Peyer's patch (tissue), 4 donors: ENCODE measurements at places on chromosomes 16 and 17.

DNA sequence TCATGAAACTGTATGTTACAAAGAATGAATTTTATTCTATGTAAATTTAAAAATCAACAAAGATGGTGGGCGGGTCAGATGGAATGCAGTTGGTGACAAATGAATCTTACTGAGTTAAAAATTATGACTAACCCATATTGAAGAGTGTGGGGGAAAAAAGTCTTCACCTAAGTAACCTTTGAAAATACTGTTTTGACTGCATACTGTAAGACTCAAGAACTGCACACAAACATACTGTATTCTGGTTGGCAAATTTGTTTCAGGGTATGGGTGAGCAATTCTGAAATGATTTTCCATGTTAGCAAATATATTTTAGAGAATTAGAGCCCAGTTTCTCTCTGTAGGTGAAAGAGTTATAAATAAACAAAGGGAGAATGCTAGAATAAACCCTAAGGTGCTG, 153.7 kb upstream of the KCNJ18 start:
- DNase-seq: no peak

- DNase-seq: no peak
Observed at GRCh38 chr16:60060731-60061130, 1326.6 kb upstream of the GOT2 start.

DNA sequence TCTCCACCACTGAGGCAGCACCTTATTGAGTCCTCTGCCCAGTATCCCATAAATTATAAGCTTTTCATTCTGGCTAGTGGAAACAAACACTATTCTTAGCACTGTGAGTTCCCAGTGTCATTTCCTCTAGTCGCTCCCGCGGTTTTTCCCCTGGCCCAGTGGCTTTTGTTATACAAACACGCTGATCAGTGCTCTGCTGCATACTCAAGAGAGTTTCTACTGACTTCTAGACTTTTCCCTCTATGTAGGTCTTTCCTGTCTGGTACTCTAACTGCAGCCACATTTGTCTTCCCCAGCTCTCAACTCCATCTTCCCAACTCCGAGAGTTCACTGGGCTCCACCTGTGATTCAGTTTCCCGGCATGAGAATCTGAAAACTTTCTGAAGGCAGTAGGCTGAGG, 556.6 kb upstream of the SALL1 start:
- no peak for DNase-seq

DNA sequence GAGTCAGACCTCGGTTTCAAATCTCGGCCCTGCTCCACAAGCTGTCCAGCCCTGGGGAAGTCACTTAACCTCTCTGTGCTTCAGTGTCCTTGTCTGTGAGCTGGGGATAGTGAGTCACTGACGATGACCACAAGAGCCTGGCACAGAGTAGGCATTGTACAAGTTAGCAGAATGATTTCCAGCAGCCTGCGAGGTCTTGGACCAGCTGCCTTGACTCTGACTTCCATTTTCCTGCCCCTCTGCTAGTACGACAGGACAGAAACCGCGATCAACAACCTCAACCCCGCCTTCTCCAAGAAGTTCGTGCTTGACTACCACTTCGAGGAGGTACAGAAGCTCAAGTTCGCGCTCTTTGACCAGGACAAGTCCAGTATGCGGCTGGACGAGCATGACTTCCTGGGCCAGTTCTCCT, 20.7 kb downstream of the CPNE2 start:
- DNase-seq: no peak

DNA sequence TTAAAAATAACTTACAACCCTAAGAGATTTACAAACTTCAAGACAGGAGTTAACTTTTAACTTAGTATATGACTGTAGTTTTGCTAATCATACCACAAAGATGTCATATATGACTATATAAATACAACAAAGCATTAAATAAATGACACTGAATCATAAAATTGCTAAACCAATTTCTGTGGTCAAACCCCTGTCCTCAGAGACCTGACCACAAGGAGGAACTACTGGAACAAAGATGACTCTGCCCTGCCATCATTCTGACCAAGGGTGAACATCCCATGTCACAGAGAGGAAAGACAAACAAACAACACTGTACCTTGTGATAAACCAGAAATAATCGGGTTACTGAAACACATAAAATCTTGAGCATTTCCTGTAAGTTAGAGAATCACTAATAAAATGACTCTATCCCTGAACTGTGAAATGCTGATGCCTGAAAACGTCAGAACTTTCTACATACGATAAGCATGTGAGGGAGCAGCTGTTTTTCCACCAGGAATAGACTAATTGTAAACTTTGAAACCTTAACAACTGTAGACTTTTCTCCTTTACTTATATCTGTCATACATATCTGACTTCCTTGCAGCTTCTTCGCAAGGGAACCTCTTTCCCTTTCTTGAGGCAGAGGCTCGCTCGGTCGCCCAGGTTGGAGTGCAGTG, 47.9 kb downstream of the WDR59 start:
- DNase-seq: no peak

- DNase-seq: no peak
Observed at GRCh38 chr17:40107522-40108174, 7.3 kb upstream of the NR1D1 start.

DNA sequence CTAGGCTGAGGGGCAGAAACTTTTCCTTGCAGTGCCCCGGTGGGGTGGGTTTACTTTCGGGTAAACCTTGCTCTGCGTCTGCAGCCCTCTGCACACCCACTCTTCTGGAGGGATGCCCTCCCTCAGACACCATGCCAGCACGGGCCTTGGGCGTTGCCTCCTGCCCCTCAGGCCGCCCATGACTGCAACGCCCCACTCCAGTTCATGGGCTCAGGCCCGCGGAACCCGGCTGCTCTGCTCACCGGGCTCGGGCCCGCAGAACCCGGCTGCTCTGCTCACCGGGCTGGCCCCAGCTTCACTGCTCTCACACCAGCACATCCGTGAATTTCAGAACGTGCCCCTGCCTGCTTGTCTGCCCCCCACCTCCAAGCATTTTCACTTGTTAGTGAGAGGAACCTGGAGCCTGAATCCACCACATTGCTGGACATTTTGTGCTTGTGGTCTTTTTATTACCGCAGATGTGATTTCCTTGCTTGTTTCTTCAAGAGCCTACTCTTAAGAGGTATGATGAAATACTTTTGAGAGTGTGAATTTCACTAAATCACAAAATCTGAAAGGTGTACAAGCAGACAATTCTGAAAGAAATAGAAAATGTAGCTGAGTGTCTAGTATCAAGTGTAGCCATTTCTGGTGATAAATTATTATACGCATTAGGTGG, 130.9 kb downstream of the RPTOR start:
- DNase-seq: no peak

- DNase-seq: peak; percentile 62
Observed at GRCh38 chr17:74566132-74566753, 1.1 kb downstream of the CD300H start.

DNA sequence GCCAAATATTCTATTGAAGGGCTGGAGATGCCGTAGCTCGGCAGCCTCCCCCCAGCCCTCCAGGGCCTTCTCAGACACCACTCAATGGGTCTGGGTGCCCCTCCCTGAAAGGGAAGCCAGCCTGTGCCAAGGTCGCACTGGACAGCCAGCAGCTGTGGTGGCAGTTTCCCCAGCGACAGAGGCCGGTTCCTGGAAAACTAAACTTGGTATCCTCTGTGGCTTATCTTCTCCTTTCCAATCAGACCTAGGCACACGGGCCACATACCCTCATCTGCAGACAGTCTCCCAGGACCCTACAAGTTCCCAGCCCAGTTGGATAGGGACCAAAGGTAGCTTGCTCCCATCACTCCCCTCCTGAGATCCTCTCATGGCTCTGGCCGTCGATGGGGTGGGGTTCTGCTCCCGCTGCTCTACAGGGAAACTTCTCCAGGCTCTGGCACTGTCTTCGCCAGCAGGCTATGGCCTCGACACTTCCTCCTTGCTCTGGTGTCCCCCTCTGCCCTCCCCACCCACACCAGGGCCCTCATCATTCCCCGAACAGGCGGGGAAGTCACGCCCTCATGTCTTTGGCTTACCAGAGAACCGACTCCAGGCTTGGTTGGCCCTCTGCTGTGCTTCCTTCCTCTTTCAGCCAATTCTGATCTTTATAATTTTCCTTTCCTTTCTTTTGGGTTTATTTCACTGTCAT, 18.3 kb upstream of the IL21R start:
- DNase-seq: peak; percentile 26

- DNase-seq: no peak
Observed at GRCh38 chr17:18033442-18034099, 5.4 kb downstream of the ATPAF2 start.

DNA sequence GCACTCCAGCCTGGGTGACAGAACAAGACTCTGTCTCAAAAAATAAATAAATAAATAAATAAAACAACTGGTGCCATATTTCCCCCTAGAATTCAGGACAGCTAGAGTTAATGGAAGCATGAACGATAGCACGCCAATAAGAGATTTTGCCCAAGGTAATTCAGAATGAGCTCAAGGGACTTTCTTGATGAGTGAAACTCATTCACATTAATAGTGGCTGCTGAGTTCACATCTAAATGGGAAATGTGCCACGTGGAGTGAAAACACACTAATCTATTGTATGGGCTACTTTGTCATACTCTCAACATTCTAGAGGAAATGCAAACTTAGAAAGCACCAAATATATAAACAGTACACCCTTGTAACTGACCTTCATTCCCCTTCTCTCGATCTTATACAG, 47.4 kb upstream of the PSMD7 start:
- no peak for DNase-seq

- no peak for DNase-seq
Observed at GRCh38 chr17:60599220-60599619, 773 bp upstream of the PPM1D start.

DNA sequence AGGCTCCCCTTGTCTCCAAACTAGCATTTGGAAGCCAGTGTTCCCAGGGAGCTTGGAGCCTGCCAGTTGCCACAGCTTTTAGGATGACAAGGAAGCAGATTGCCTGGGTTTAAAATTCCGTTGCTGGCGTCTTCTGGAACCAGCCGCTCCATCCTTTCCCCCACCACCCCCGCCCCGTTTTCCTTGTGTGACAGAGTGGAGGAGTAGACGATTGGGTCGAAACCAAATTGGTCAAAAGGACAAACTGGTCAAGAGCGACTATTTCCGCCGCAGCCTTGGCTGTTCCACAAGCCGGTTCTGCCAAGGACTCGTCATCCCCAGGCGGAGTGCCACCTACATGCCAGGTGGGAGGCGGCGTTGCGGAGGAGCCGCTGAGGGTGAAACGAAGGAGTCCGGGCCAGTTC, 91.1 kb downstream of the RPA1 start:
- no peak for DNase-seq

GRCh38 chr17:73742948-73743381, 98.7 kb upstream of the SDK2 start:
- DNase-seq: no peak

DNA sequence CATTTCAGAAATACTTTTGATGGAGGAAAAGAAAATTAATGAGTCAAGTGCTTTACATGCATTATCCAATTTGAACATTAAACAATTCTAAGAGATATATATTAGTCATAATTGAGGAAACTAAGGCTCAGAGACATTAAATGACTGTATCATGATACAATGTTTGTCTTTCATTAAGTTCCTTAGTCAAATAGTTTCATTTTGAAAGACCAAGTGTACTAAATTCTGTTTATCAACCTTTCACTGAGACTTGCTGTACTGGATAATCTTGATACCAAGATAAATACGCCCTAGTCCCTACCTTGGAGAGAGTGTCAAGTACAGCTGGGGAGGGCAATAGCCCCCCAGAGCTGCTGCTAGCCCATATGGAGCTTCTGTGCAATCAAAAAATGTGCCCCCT, 24.2 kb downstream of the TOM1L2 start:
- DNase-seq: no peak
